ENCODE measurements at places on chromosomes 7 and 10.

DNA sequence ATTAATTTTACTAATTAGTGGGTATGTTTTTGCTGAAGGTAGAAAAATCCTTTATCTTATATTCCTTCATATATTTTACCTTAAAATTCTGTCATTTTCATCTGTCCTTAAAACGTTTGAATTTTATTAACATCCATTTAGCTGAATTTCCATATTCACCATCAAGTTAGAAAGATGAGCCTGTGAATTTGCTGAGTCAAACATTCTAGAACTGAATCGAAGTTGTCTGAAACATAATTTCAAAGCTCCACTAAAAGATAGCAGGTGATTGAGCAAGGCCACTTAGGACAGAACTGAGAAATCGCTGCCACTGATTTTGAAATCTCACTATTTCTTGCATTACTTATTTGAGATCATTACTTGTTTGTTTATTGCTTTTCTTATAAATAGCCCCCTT lies 17.5 kb downstream of the HGF start:
- DNase-seq: no peak

DNA sequence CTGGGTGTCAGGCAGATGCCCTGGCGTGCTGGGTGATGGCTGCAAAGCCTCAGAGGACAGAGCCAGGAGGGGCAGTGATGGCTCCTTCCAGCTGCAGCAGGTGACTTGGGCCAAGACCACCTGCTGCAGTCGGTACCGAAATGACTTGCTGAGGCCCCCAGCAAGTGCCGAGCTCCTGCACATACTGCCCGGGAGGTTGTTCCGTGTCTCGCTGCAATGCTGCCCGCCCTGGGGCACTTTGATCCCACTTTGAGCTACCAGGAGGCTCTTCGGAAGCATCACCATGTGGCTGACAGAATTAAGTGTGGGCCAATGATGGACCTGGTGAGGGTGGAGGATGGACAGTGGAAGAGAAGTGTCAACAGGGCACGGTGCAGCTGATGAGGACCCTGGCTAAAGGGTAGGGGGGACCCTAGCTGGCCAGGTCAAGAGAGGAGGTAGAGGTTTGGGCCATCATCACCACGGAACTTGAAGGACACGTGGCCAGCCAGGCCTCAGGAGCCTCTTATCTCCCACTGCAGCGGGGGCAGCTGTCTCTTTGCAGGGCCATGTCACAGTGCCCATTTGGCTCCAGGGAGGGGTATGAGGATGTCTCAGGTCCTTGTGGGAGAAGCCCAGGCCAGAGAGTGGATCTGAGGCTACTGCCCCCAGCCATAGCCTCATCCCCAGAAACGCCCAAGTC lies 51.1 kb upstream of the NANOS1 start:
- peak; percentile 60 for DNase-seq

DNA sequence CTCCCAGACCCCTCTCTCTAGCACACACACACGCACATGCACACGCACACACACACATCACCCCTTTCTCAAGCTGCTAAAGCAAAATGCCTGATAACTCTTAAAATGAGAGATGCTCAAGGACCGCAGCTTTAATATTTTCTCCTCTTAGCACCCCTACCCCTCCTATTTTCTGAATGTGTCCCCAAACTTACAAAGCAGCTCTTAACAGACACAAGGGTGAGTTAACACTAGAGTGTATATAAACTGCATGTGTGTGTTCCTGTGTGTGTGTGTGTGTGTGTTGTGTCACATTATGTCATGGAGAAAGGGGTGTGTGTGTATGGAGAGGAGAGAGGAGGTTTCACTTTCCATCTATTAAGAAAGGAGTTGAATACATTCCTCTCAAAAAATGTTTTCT lies 1.3 kb downstream of the PTN start:
- DNase-seq: no peak

- no peak for DNase-seq
Observed at GRCh38 chr7:111274857-111275256, 183.9 kb downstream of the LRRN3 start.

GRCh38 chr10:3844491-3845025 lies 59.5 kb upstream of the KLF6 start:
- no peak for DNase-seq
